Natural killer cell (primary cell): ENCODE measurements at places on chromosomes 3 and 15.

- DNase-seq = no peak
These were observed 49.3 kb upstream of the IGF2BP2 start for GRCh38 chr3:185874119-185874518.

DNA sequence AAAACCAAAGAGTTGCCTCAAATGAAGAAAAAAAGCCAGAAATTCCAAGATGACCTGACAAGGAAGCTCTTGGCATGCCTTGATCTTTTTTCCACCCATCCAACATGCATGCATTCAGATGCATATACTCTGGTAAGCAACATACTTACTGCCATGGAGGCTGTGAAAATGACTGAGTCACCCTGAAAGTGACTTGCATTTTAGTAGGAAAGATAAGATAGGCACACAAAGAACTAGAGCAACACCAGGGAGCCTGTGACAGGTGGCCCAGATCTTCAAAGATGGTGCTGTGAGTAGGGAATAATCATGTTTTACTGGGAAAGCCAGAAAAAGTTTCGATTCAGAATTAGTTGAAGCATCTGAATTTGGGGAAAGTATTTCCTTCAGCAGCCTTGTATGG lies 185.1 kb upstream of the SLCO3A1 start:
- no peak for DNase-seq

DNA sequence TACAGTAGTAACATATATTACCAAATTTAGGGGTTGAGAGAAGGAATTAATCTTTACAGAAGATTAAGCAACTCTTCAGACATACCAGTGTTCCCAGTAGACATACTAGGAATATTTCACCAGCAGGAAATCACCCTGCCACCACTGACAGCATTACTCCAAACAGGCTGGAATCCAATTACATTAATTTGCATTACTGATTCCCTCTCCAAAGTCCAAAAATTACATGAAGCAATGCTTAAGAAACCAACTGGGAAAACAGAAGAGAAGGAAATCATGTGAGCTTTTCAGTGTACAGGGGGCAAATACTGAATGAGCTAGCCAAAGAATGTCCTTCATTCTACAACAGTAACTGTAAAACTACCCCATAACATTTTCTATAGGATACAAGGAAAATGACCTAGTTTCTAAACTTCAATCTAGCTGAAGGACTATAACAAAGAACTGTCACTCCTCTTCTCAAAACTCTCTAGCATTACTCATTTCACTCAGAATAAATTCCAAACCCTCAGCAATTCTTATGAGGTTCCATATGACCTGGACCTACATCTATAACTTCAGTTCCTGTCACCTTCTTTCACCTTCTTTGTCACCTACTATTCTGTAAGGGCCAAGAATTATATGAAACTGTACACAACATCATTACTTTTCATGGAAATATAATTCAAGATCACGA lies 72.7 kb downstream of the INO80 start:
- no peak for DNase-seq

GRCh38 chr3:50587373-50587772 lies 18.1 kb downstream of the HEMK1 start:
- no peak for DNase-seq

GRCh38 chr15:75043509-75044257 lies 20.3 kb downstream of the PPCDC start:
- peak; percentile 39 for DNase-seq

GRCh38 chr15:76987896-76988860 lies 6.7 kb upstream of the PSTPIP1 start:
- no peak for DNase-seq

DNA sequence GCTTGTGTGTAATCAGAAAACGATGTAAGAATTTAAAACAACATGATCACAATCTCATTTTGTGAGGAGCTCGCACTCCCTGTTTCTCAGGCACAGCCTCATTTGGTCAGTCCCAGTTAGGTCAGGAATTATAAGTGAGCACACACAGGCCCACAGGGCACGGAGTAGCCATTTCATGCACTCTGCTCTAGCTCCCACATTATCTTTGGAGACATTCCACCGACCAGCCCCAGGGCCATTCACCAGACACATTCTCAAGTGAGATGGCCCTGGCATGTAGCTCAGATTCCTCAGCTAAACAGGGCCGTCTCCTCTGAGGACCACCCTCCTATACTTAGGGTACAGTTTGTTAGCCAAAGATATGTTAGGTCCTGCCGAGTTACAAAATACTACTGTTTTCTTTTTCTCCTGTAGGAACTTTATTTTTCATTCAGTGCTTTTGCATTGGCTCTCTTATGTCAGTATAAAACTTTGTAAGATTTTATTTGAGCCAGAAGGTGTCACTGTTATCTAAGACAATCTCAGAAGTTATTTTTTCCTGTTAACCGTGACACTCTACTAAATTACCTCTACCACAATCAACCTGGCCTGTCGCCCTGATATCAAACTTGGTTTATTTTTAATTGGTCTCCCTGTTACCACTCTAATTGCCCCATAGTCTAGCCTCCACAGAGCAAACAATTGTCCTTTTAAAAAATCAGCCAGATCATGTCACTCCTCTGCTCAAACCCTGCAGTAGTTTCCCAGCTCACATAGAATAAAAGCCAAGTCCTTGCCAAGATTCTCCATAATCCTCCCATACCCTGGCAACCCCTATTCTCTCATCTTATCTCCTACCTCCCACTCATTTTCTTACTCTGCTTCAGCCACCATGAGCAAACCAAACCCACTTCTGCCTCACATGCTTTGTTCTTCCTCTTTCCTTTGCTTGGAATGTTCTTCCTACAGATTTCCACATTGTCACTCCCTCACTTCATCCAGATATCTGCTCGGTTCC lies 105.7 kb downstream of the PPP2R3A start:
- peak; percentile 21 for DNase-seq

GRCh38 chr3:149898771-149899170 lies 71.9 kb downstream of the PFN2 start:
- DNase-seq = no peak

DNA sequence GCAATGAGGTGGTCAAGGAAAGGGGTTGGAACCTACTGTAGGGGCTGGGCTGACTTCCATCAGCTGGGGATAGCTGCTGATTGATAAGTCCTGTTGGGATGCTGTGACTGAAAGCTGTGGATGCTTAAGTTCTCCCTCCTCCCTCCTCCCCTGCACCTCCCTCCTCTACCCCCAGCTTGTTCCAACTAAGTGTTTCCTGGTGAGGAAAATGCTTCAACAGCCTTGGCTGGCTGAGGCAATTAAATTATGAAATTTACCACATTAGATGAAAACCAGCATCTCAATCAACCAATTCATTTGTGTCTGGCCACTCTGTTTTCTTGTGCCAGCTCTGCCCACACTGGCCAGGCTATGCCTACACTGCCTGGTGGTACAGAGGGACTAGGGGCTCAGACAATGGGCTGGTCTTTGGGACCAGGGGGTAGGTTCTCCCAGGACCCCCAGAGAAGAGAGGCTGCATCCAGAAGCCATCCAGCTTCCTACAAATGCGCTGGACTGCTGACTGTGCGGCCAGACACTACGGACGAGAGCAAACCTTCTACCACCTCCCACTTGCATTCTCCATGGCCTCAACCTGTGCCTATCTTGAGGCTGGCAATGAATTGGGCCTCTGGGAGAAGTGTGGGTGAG lies 2.5 kb downstream of the KLHL25 start:
- no peak for DNase-seq

DNA sequence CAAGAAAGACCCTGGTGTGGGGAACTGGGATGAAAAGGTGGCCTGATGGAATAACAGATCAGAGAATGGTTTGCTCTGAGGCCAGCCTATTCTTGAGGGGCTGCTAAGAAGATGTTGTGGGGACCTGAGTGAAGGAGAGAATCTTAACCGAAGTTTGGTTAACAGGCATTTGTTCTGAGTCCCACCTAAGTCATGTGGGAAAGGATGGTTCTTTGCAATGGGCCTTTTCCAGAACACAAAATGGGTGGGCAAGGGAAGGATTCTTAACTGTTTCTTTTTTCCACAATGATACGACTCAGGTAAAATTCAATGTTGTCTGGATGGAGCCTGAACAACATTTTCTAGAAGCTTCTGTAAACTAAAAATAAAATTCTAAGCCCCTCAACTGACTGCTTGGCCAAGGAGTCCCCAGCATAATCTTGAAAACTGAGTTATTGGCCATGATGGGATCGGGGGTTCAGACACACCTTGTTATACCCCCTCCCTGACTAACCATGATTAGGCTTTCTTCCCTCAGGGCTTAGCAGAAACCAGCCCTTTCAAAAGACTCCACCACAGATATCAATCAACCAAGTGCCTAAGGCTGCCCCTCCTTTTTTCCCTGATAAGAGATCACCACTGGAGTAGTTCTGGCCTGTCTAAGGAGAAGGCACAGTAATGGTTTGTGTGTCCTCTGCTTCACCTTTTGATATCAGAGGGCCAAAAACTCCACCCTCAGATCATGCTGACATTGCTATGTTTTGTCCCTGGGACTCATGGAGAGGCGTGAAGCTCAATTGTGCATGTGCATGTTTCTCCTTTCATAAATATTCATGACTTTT lies 30.1 kb downstream of the SCN11A start:
- DNase-seq = no peak

GRCh38 chr15:57665939-57666338 lies 40.6 kb upstream of the POLR2M start:
- no peak for DNase-seq

- DNase-seq = no peak
These were observed 210.0 kb upstream of the TOPAZ1 start for GRCh38 chr3:44031387-44032380.

DNA sequence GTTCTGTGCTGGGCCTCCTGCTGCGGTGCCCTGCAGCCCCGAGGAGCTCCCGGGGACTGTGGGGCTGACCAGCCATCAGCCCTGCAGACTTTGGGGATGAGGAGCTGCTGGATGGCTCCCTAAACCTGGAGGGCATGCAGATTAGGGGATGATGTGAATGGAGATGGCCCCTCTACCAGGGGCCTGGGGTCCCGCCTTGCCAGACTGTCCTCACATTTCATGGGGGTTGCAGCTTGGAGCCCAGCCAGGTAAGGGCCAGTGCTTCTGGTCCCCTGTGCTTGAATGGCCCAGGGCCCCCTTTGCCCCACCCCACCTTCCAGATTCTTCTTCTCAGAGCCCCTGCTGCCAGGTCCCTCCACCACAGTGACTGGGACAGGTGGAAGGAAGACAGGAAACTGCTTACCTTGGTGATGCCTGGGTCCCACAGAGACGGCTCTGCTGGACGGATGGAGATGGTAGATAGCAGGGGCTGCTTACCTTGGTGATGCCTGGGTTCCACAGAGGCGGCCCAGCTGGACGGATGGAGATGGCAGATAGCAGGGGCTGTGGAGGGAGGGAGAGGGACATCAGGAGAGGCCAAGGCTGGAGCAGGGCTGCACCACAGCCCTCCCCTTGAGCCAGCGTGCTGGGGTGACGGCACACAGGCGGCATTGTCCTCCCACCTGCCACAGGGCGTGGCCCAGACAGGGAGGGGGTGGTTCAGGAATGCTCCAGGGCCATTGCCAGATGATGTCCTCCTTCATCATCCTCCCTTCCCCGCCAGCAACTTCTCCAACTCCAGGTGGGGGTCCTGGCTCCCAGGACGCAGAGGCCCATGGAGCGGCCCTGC lies at the start of gene SPTBN5:
Gene SPTBN5, minus strand, starts transcription at position 632 of the 829 bp plus-strand sequence. Its CDS starts 556 bp downstream, at position 76.
- no peak for DNase-seq

GRCh38 chr3:135667061-135667460 lies 298.5 kb upstream of the PPP2R3A start:
- no peak for DNase-seq

- no peak for DNase-seq
These were observed 47.2 kb upstream of the RASA2 start for GRCh38 chr3:141439589-141439988.

DNA sequence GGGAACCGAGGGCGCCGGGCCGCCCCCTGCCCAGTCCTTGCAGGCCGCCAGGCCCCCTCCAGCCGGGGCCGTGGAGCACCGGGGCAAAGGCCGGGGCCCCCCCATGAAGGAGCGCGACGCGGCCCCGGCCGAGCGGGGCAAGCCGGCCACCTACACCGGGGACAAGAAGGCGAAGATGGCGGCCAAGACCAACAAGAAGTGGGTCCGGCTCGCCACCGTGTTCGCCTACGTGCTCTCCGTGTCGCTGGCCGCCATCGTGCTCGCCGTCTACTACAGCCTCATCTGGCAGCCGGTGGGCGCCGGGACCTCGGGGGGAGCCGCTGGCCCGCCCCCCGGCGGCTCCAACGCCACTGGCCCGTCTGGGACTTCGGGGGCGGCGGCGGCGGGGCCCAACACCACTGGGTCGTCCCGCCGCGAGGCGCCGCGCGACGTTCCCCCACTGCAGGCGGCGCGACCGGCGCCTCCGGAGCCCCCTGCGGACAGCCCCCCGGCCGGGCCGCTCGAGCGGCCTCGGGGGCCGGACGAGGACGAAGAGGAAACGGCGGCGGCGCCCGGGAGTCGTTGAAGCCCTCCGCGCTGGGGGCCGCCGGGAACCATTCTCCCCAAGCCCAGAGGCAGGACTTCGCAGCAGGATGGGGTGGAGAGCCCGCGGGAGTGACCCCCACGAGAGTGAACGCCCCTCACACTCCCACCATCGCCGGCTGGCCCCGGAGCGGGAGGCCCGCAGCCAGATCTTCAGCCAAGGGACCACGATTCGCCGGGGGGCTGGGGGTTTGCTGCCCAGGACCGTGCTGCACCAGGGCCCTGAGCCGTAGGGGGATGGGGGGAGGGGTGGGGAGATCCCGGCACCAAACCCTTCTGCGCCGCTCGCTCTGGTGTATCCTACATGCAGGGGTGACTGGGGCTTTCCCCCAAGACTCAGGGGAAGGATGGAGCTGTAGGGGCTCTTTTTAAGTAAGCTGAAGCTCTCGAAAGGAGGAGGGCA lies 753 bp downstream of the INAFM2 start:
- DNase-seq = no peak

- no peak for DNase-seq
These were observed 13.5 kb downstream of the PTPRG start for GRCh38 chr3:61574854-61575253.

GRCh38 chr15:88630141-88630721 lies 8.6 kb upstream of the ISG20 start:
- DNase-seq = no peak

DNA sequence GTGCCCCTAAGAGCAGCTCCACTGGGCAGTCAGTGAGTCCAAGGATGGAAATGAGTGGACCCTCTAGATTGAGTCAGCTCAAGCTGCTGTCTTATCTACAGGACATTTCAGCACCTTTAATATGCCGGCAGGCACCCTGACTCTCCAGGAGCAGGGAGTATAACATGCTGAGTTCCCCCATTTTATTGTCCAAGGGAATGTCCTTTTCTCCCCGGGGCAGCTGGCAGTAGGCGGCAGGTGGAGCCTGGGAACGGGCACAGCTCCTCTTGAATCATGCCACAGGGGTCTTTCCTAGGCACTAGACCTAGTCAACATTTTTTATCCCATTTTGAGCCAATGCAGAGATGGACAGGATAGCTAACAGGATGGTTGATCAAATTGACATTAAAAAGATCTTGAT lies 14.8 kb downstream of the WNT7A start:
- DNase-seq = no peak

DNA sequence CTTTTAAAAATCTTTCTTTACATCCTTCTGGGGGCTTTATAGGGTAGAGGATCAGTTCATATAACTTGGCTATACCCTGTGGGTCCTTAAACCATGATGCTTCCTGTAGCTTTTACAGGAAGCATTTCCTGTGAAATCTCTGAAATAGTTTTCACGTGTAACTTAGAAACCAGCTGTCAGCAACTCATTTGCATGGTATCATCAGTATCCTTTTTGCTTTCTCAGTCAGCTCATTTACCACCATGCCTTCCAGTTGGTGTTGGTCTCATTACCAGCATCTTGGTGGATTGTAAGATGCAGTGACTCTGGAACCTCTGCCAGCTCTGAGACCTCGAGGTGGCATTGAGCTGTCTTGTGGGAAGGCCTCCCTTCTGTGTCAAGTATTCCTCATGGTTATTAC lies 96.7 kb upstream of the MYZAP start:
- DNase-seq = no peak

- DNase-seq = no peak
These were observed 170.7 kb downstream of the TBC1D5 start for GRCh38 chr3:17571686-17572085.
